Gastrocnemius medialis (tissue), 4 donors: ENCODE measurements at places on chromosomes 5 and 9. TPM values are rescaled to one million over a fixed set of nuclear protein-coding genes. Genes with fewer than 3 reads are reported as not detected.

- H3K36me3 ChIP-seq, result no peaks in the 10 kb centered on the region
- no peak for DNase-seq
- H3K27ac ChIP-seq, result no peak overlapping the region
- H3K27me3 ChIP-seq, result no peaks in the 10 kb centered on the region
Measured at GRCh38 chr9:129270903-129271431, 92.9 kb upstream of the IER5L start.

DNA sequence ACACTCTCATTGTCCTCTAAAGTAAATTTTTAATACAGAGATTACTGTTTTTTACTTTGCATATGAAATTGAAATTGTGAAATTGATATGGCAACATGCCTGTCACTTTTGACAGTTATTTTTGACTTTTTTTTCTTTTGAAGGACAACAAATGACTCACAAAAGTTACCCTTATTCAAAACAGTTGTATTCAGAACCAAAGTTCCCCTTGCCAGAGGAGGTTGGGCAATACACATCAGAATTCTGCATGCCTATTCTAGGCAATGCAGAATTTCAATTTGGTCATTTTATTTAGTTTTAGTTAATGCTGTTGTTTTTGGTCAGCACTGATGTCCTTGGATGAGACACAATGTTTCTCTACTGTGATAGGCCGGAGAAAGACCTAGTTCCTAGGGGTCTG lies 299.1 kb upstream of the PRR16 start:
- no peak overlapping the region for H3K27ac ChIP-seq
- peak; percentile 14 for DNase-seq
- H3K36me3 ChIP-seq, result no peaks in the 10 kb centered on the region
- H3K4me1 ChIP-seq, result no peaks in the 10 kb centered on the region
- no peaks in the 10 kb centered on the region for H3K27me3 ChIP-seq

GRCh38 chr9:5364294-5365024 lies 24.8 kb upstream of the RLN1 start:
- H3K27me3 ChIP-seq, result no peaks in the 10 kb centered on the region
- peaks cover 4% of the 10 kb centered on the region for H3K36me3 ChIP-seq
- H3K4me1 ChIP-seq, result no peaks in the 10 kb centered on the region
- no peak overlapping the region for H3K4me3 ChIP-seq

DNA sequence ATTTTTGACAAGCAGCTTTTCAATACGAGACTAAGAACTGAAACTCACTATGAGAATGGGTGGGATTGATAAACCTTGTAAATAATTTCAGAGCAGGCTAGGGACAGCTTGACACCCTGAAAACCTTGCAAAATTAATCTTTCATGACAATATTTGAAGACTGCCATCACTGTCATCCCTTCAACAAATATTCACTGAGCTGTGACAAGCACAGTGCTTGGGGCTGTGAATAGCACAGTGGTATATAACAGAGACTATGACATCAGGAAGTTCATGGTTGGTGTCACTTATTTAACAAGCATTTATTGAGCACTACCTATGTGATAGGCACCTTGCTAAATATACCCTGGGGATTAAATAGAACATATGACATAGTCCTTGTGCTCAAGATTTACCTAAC lies 741.0 kb upstream of the RIOK2 start:
- no peak overlapping the region for H3K27ac ChIP-seq
- no peak for DNase-seq
- H3K4me3 ChIP-seq, result no peak overlapping the region
- H3K36me3 ChIP-seq, result no peaks in the 10 kb centered on the region
- H3K4me1 ChIP-seq, result no peaks in the 10 kb centered on the region

DNA sequence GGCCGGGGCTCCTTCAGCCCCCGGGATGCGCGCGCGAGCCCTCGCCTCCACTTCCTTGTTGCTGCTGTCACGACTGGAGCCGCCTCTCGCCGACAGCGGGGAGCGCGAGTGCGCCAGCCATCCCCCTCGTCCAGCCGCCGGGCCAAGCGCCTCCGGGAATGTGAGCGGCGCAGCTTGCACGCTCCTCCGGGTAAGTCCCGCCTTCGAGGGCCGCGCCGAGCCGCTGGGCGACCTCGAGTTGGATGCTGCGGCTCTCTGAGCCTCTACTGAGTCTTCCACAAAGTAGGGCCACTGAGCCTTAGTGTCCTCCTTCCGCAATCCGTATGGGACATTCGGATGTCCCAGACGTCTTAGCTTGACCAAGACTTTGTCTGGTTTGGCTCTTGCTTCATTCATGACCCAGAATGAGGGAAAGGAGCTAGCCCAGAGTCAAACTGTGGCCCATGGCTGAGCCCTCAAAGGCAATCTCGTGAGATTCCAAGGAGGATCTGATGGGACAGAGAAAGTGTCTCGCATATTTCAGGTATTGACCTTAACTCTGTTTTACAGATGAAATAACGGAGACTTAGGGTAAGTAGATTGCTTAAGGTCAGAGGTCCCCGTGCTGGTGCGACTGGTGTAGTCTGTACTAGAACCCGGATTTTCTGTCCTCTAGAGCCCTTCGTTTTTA lies 586 bp downstream of the HMGXB3 start:
- peak overlapping the region; percentile 95 for H3K27ac ChIP-seq
- DNase-seq, result no peak
- H3K4me3 ChIP-seq, result peak overlapping the region; percentile 78
- H3K4me1 ChIP-seq, result peaks cover 26% of the 10 kb centered on the region
- H3K36me3 ChIP-seq, result peaks cover 19% of the 10 kb centered on the region

- H3K27me3 ChIP-seq, result no peaks in the 10 kb centered on the region
- DNase-seq, result no peak
- H3K4me3 ChIP-seq, result no peak overlapping the region
- peaks cover 18% of the 10 kb centered on the region for H3K4me1 ChIP-seq
- H3K36me3 ChIP-seq, result no peaks in the 10 kb centered on the region
Measured at GRCh38 chr5:82339792-82340191, 61.6 kb upstream of the RPS23 start.

- no peak for DNase-seq
- H3K4me3 ChIP-seq, result no peak overlapping the region
- no peak overlapping the region for H3K27ac ChIP-seq
Measured at GRCh38 chr5:110045158-110045557, 355.4 kb downstream of the MAN2A1 start.

GRCh38 chr5:87390576-87391199 lies 22.0 kb downstream of the CCNH start:
- H3K4me3 ChIP-seq, result no peak overlapping the region
- DNase-seq, result no peak
- H3K36me3 ChIP-seq, result peaks cover 93% of the 10 kb centered on the region
- H3K4me1 ChIP-seq, result no peaks in the 10 kb centered on the region
- no peak overlapping the region for H3K27ac ChIP-seq

GRCh38 chr5:159198063-159199036 lies 11.0 kb downstream of the RNF145 start:
- no peak for DNase-seq
- no peaks in the 10 kb centered on the region for H3K27me3 ChIP-seq
- no peaks in the 10 kb centered on the region for H3K36me3 ChIP-seq
- no peak overlapping the region for H3K27ac ChIP-seq

- H3K27ac ChIP-seq, result no peak overlapping the region
- no peak for DNase-seq
- H3K4me3 ChIP-seq, result no peak overlapping the region
- H3K27me3 ChIP-seq, result no peaks in the 10 kb centered on the region
Measured at GRCh38 chr9:38007016-38007415, 62.0 kb downstream of the SHB start.

DNA sequence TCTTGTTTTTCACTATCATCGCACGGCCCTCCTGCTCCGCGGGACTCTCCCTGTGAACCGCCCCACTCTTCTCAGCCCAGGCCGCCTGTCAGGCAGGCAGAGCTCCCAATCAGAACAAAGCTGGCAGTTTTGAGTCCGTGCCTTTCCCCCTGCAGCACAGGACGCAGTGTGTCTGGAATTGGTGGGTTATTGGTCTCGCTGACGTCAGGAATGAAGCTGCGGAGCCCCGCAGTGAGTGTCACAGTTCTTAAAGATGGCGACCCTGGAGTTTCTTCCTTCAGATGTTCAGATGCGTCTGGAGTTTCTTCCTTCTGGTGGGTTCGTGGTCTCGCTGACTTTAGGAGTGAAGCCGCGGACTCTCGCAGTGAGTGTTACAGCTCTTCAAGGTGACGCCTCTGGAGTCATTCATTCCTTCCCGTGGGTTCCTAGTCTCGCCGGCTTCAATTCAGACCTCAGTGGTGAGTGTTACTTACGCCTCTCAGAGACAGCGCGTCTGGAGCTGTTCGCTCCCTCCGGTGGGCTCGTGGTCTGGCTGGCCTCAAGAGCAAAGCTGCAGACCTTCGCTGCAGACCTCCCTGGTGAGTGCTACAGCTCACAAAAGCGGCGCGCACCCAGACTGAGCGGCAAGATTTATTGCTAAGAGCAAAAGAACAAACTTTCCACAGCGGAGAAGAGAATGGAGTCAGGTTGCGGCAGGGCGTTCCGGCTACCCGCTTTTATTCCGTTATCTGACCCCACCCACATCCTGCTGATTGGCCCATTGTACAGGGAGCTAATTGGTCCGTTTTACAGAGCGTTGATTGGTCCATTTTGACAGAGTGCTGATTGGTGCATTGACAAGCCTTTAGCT lies 7.4 kb downstream of the ZDHHC11B start:
- H3K36me3 ChIP-seq, result no peaks in the 10 kb centered on the region
- no peaks in the 10 kb centered on the region for H3K27me3 ChIP-seq
- H3K4me1 ChIP-seq, result no peaks in the 10 kb centered on the region
- no peak overlapping the region for H3K27ac ChIP-seq

DNA sequence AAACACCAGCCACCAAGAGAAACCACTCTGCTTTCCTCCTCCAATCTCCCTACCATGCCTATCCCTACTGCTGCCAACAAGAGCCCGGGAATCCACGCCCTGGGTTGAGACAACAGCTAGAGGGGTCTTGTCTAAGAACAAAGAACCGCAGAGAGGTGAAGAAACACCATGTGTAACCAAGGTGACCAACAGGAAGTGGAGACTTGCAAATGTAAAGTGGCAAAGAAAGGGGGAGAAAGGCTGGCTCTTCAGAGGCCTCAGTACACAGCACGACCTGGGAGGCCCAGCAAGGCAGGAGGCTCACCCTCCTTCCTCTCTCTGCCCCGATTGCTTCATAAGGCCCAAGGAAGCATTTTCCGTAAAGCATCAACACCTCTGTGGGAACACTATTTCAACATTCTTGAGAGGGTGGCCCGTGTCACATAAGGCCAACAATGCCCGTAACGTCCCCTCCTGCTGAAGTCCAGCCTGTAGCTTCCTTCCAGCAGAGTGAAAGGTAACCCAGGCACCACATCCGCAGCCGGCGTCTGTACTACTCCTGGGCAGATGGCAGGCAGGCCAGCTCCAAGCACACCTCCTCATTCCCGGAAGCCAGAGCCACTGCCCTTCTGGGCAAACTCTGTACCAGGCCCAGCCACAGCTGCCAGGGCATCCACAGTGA lies 18.3 kb downstream of the CCNJL start:
- no peak overlapping the region for H3K4me3 ChIP-seq
- H3K27me3 ChIP-seq, result no peaks in the 10 kb centered on the region
- no peak overlapping the region for H3K27ac ChIP-seq
- no peak for DNase-seq
- H3K4me1 ChIP-seq, result no peaks in the 10 kb centered on the region
- no peaks in the 10 kb centered on the region for H3K36me3 ChIP-seq

GRCh38 chr9:111282845-111283244 lies 47.2 kb downstream of the OR2K2 start:
- H3K4me1 ChIP-seq, result no peaks in the 10 kb centered on the region
- DNase-seq, result no peak
- no peak overlapping the region for H3K27ac ChIP-seq
- H3K4me3 ChIP-seq, result no peak overlapping the region
- H3K27me3 ChIP-seq, result no peaks in the 10 kb centered on the region
- no peaks in the 10 kb centered on the region for H3K36me3 ChIP-seq

- H3K4me1 ChIP-seq, result peaks cover 5% of the 10 kb centered on the region
- no peaks in the 10 kb centered on the region for H3K36me3 ChIP-seq
- no peak for DNase-seq
- H3K27ac ChIP-seq, result no peak overlapping the region
- peaks cover 5% of the 10 kb centered on the region for H3K27me3 ChIP-seq
Measured at GRCh38 chr5:141641634-141642267, 5.0 kb downstream of the RELL2 start.

GRCh38 chr9:106177216-106177615 lies 482.9 kb downstream of the TMEM38B start:
- H3K4me3 ChIP-seq, result no peak overlapping the region
- no peak for DNase-seq
- no peaks in the 10 kb centered on the region for H3K4me1 ChIP-seq
- H3K27me3 ChIP-seq, result no peaks in the 10 kb centered on the region
- no peak overlapping the region for H3K27ac ChIP-seq
- no peaks in the 10 kb centered on the region for H3K36me3 ChIP-seq

GRCh38 chr5:73171495-73171894 lies 1.5 kb upstream of the TMEM174 start:
- H3K36me3 ChIP-seq, result no peaks in the 10 kb centered on the region
- H3K4me3 ChIP-seq, result no peak overlapping the region
- no peaks in the 10 kb centered on the region for H3K4me1 ChIP-seq
- no peak overlapping the region for H3K27ac ChIP-seq

- no peak for DNase-seq
- H3K4me3 ChIP-seq, result no peak overlapping the region
- H3K27me3 ChIP-seq, result no peaks in the 10 kb centered on the region
- peak overlapping the region; percentile 22 for H3K27ac ChIP-seq
- H3K4me1 ChIP-seq, result peaks cover 56% of the 10 kb centered on the region
Measured at GRCh38 chr5:74409712-74410111, 230.8 kb downstream of the ENC1 start.

DNA sequence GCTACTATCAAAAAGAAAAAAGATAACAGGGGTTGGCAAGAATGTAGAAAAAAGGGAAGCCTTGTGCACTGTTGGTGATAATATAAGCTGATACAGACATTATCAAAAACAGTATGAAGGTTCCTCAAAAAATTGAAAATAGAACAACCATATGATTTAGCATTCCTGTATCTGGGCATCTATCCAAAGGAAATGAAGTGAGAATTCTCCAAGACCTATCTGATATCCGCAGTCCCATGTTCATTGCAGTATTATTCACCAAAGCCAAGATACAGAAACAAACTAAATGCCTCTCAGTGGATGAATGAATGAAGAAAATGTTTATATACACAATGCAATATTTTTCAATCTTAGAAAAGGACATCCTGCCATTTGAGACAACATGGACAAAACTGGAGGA lies 1943.3 kb downstream of the MAT2B start:
- no peak for DNase-seq
- H3K36me3 ChIP-seq, result no peaks in the 10 kb centered on the region
- H3K27me3 ChIP-seq, result no peaks in the 10 kb centered on the region
- H3K4me1 ChIP-seq, result no peaks in the 10 kb centered on the region
- H3K27ac ChIP-seq, result no peak overlapping the region
- no peak overlapping the region for H3K4me3 ChIP-seq

The C5orf52 gene
- not detected for total RNA-seq

The PLPP7 gene
- total RNA-seq, result 146 TPM

The EDIL3 gene
- total RNA-seq, result 0.47 TPM

The SLC6A18 gene
- total RNA-seq, result not detected

The GADD45G gene
- 112 TPM for total RNA-seq

The IL5 gene
- total RNA-seq, result not detected

The LHX6 gene
- total RNA-seq, result 0.83 TPM

The TMEM171 gene
- total RNA-seq, result not detected
